ENCODE measurements at places on chromosomes 16 and 17. TPM values are rescaled to one million over a fixed set of nuclear protein-coding genes. Genes with fewer than 3 reads are reported as not detected.

Gene PMFBP1
- total RNA-seq: 0.28 TPM

Gene GAST
- total RNA-seq: not detected

Gene GP1BA
- not detected for total RNA-seq

Gene TMC5
- total RNA-seq: 6.3 TPM
